ENCODE measurements at places on chromosomes 4 and X. TPM values are rescaled to one million over a fixed set of nuclear protein-coding genes. Genes with fewer than 3 reads are reported as not detected.

Gene CYBB
- polyA plus RNA-seq: 12.6 TPM

- DNase-seq: no peak
Measured at GRCh38 chr4:72326692-72327632, 242.1 kb downstream of the ADAMTS3 start.

DNA sequence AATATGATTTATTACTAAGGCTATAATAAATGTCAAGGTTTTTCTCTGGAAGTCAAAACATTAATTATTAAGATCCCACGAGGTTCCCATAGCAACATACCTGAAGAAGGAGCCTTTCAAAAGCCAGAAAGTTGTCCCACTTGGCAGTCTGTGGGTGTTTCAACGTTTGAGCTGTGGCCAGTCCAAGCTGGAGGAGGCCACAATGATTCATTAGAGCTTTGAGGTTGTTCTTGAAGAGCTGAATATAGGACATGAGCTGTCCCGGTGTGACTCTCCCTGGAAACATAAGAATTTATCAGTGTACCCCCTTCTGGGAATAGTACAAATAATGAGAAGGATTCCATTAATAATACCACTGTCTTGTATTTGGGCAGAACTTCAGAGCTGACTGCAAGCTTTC, 92.1 kb downstream of the SCFD2 start:
- no peak for DNase-seq

GRCh38 chr4:100100985-100101384, 89.3 kb downstream of the DDIT4L start:
- no peak for DNase-seq

- peak; percentile 66 for DNase-seq
Measured at GRCh38 chr4:6692806-6693205, 872 bp upstream of the S100P start.

DNA sequence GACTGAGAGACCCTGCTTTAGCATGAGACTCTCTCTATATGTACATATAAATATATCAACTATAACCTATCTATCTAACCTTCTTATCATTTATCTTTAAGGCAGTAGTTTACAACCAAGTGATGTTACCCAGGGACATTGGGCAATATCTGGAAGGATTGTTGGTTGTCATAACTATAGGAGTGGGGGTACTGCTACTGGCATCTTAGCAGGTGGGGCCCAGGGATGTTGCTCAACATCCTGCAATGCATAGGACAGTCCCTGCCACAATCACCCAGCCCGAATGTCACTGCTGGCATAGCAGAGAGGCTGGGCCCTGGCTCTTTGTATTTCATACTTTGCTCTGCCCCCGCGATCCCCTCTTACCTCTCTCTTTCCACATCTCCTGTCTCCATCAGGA, 397.7 kb downstream of the IL15 start:
- no peak for DNase-seq

DNA sequence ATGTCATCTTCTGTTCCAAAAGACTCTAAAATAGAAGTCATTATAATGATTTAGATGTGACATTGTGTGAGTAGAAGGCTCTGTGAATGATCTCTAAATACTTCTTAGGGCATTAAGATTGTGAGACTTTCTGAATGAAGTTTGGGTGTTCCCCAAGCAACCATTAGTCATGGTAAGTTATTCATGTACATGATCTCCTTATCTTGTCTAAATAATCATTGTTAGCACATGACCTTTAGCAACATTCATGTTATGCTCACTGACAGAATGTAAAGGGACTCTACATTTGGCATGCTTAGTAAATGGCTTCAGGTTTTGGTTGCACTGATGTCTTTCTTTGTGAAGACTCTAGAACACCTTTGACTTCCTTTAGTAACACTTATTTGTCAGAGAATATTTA, 140.8 kb upstream of the AGA start:
- DNase-seq: no peak
